ENCODE measurements at places on chromosomes 16 and 17. TPM values are rescaled to one million over a fixed set of nuclear protein-coding genes. Genes with fewer than 3 reads are reported as not detected.

Gene IL34
- 5.1 TPM for total RNA-seq

Gene KCNJ16
- 0.34 TPM for total RNA-seq

Gene MT4
- not detected for total RNA-seq

Gene TNK1
- total RNA-seq, result 0.69 TPM

Gene PIRT
- total RNA-seq, result not detected

Gene TP53TG3C
- not detected for total RNA-seq

Measured in melanocyte of skin (primary cell).